ENCODE measurements at places on chromosomes 11 and 22.

DNA sequence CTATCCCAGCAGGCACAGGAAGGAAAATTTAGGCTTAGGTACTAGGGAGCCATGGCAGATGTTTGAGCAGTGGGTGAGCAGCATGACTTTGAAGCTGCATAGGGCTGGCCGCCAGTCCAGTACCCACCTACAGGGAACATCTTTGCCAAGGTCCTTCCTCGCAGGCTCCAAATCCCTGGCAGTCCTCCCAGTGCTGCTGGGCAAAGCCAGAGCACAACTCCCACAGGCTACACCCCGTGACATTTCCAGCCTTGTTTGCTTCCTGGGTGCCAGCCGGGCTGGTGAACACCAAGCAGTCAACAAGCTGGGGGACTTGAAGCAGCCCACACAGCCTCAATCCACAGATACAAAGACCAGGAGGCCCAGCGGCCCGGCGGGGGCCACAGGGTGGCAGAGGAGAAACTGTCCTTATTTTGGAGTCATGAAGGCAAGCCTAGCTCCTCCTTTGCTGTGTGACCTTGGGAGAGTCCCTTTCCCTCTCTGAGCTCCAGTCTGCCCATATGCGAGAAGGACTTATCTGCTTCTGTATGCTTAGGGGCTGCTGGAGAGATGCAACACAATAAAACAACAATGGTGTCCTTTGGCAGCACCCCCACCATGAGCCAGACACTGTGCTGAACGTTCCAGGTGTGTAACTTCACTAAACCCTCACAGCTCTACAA, 28.0 kb downstream of the TPST2 start:
- no peak for DNase-seq
- peaks cover 23% of the 10 kb centered on the region for H3K4me1 ChIP-seq
- no peaks in the 10 kb centered on the region for H3K36me3 ChIP-seq
- H3K27me3 ChIP-seq = no peaks in the 10 kb centered on the region

- H3K27me3 ChIP-seq = no peaks in the 10 kb centered on the region
- no peaks in the 10 kb centered on the region for H3K36me3 ChIP-seq
- no peak for DNase-seq
- H3K4me1 ChIP-seq = peaks cover 61% of the 10 kb centered on the region
These were observed 429 bp downstream of the VEGFB start for GRCh38 chr11:64234647-64235379.

DNA sequence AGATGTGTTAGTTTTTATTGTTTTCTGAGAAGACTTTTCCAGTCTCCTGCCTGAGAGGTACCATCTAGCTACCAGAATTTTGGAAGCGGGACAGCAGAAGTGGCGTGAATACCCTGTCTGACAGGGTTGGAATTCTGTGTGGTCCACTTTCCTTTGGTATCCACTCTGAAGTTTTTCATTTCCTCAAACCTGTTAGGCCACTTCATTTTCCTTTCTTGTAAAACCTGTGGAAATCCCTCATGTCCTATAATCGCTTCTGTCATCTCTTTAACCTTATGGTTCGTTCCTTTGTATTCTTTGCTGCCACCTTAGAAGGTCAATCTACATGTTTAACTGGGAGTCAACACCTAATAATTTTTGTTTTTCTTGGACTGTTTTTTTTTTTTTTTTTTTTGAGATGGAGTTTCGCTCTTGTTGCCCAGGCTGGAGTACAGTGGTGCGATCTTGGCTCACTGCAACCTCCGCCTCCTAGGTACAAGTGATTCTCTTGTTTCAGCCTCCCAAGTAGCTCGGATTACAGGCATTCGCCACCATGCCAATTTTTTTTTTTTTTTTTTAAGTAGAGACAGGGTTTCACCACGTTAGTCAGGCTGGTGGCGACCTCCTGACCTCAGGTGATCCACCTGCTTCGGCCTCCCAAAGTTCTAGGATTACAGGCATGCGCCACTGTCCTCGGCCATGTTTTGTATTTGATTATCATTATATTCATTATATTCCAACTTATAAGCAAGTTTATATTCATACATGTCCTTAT, 7.1 kb downstream of the SFI1 start:
- H3K4me1 ChIP-seq = no peaks in the 10 kb centered on the region
- no peak overlapping the region for H3K4me3 ChIP-seq
- H3K36me3 ChIP-seq = no peaks in the 10 kb centered on the region
- H3K27ac ChIP-seq = no peak overlapping the region
- DNase-seq = no peak

DNA sequence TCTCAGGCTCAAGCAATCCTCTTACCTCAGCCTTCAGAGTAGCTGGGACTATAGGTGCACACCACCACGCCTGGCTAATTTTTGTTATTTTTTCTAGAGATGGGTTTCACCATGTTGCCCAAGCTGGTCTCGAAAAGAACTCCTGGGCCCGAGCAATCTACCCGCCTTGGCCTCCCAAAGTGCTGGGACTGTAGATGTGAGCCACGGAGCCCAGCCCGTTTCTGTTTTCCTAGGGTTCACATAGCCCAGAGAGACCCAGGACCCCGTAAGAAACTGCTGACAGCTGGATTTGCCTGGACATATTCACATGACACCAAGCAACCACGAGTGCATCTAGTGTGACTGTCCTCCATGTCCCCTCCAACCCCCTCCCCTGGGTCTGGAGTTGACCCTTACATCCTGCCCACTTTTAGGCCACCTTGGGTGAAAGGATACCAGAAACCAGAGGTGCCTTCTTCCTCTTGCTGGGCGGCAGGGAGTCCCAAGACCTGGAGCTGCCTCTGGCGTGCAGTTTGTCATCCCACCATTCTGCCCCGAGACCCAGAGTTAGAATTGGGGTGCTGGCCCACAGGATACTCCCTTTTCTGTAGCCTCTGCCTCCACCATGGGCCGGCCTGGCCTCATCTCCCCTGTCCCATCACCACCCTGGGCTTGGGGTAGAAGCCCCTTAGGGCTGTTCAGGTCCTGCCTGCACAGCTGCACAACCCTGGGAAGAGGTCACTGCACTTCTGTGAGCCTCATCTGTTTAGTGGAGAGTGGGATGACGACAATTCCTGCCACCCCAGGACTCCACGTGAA, 3.7 kb upstream of the RIN1 start:
- H3K27ac ChIP-seq = no peak overlapping the region
- no peak for DNase-seq
- no peaks in the 10 kb centered on the region for H3K27me3 ChIP-seq
- H3K4me3 ChIP-seq = no peak overlapping the region
- H3K36me3 ChIP-seq = no peaks in the 10 kb centered on the region

DNA sequence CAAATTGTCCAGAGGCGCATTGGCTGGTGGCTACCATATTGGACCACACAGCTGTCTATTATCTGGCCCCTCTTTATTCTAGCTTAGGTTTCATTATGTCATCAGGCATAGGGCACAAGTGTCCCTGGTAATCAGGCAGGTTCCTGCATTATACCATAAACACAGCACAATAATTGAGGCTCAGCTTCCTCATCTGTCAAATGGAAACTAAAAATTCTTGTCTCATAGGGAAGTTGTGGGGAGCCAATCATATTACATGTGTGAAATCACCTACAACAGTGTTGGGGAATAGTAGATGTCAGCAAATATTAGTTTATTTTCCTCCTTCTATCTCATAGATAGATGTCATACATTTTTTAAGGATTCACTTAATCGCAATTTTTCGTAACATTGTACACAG, 231.0 kb upstream of the SORL1-AS1 start:
- H3K27me3 ChIP-seq = no peaks in the 10 kb centered on the region
- H3K4me3 ChIP-seq = no peak overlapping the region
- peaks cover 5% of the 10 kb centered on the region for H3K4me1 ChIP-seq
- no peaks in the 10 kb centered on the region for H3K36me3 ChIP-seq

DNA sequence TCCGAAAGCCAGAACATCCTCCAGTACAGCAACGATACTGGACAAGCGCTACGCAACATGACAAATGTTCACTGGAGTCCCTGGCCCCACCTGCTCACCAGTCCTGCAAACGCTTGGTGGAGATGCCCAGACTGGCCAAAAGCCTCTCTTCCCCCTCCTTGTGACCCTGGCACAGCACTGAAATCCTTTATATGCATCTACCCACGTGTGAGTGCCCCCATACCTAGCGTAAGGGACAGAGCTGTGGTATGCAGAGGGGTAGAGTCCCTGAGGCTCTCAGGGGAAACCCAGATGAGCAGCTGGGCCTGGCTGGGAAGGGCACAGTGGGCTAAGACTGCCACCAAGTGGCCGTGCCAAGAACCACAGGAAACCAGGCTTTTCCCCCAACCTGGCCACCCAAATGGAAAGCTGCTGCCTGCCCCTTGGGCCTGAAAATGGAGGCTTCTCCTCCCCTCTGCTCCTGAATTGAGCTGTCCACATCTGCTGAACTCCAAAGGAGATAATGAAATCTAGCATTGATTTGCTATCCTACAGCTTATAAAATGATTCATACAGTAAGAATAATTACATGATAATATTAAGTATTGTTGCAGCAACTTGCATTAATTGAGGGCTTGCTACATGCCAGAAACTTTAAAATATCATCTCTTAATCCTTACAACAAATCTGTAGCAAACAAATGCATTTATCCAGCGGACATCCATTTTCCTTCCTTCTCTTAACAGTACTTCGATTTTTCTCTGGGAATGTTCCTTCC, 24.8 kb upstream of the TTC12 start:
- no peak overlapping the region for H3K4me3 ChIP-seq
- peak; percentile 87 for DNase-seq
- H3K36me3 ChIP-seq = no peaks in the 10 kb centered on the region

DNA sequence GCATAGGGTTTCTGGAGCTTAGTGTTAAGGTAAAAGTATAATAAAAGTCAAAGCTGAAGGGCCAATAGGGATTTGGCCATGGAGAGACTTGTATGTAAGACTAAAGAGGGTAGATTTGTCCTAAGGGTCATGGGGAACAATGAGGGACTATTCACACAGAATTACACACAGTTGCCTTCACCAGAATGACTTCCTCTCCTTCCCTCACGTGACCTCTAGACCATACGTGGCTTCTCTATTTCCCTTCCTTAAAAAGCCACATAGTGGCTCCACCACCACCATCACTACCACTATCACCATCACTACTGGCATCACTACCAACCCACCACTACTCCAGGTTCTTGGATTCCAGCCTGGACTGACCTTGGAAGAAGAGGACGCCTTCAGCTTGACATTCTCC, 2.8 kb downstream of the HPX start:
- no peaks in the 10 kb centered on the region for H3K36me3 ChIP-seq
- no peak overlapping the region for H3K27ac ChIP-seq
- DNase-seq = no peak
- H3K27me3 ChIP-seq = no peaks in the 10 kb centered on the region

- H3K27ac ChIP-seq = no peak overlapping the region
- H3K27me3 ChIP-seq = no peaks in the 10 kb centered on the region
- DNase-seq = no peak
- no peaks in the 10 kb centered on the region for H3K36me3 ChIP-seq
These were observed 34.7 kb downstream of the RNF169 start for GRCh38 chr11:74783241-74783871.

DNA sequence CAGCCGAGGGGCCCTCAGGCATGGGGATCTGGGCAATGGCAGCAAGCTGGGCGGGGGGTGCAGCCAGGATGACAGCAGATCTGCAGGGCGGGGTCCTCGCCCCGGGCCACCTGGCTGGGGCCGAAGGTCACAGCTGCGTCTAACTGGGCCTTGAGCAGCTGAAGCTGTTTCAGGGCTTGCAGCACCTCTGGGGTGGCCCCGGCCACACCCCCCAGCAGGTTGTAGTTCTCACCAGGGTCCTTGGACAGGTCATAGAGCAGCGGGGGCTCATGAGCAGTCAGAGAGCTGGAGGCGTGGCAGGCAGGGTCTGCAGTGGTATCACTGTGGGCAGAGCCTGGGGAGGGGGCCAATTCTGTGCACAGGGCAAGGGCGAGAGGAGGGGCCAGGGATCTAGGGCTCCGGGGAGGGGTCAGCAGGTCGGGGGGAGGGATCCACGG, 2.8 kb downstream of the ARSA start:
- peaks cover 44% of the 10 kb centered on the region for H3K4me1 ChIP-seq
- no peak overlapping the region for H3K27ac ChIP-seq
- DNase-seq = peak; percentile 84

DNA sequence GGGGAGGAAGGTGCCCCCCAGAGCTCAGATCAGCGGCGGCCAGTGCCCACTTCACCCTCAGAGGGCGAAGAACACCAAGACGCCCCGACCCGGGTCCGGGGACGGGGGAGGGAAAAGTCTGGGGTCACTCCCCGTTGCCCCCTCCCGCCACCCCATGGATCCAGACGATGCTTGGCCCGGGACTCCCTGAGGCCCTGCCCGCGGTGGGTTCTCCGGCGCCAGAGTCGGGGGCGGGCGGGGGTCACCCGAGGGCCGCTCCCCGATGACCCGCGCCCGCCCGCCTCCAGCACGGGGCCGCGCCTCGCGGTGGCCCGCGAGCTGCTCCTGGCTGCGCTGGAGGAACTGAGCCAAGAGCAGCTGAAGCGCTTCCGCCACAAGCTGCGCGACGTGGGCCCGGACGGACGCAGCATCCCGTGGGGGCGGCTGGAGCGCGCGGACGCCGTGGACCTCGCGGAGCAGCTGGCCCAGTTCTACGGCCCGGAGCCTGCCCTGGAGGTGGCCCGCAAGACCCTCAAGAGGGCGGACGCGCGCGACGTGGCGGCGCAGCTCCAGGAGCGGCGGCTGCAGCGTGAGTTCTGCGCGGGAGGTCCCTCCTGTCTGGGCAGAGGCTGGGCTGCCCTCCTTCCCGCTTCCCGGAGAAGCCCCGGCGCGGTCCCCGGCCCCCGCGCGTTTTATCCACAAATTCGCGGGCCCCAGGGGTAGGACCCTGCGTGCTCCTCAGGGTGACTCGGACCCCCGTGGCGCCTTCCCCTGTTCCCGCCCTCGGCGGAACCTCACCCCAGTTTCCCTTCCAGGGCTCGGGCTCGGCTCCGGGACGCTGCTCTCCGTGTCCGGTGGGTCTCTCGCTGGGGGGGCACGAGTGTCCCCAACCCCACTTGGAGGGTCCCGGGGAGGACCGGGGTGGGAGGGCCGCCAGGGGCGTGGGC, 1.1 kb downstream of the NLRP6 start:
- no peak for DNase-seq
- peak overlapping the region; percentile 6 for H3K4me3 ChIP-seq
- peaks cover 21% of the 10 kb centered on the region for H3K4me1 ChIP-seq
- H3K36me3 ChIP-seq = no peaks in the 10 kb centered on the region
- H3K27ac ChIP-seq = no peak overlapping the region

GRCh38 chr11:105164208-105164607, 24.6 kb upstream of the CARD18 start:
- DNase-seq = no peak
- H3K27ac ChIP-seq = no peak overlapping the region
- no peak overlapping the region for H3K4me3 ChIP-seq
- H3K4me1 ChIP-seq = no peaks in the 10 kb centered on the region
- H3K36me3 ChIP-seq = no peaks in the 10 kb centered on the region

- H3K4me3 ChIP-seq = no peak overlapping the region
- H3K4me1 ChIP-seq = no peaks in the 10 kb centered on the region
- DNase-seq = no peak
- no peak overlapping the region for H3K27ac ChIP-seq
- H3K27me3 ChIP-seq = no peaks in the 10 kb centered on the region
- peaks cover 34% of the 10 kb centered on the region for H3K36me3 ChIP-seq
These were observed 18.1 kb downstream of the POLA2 start for GRCh38 chr11:65279741-65280440.

DNA sequence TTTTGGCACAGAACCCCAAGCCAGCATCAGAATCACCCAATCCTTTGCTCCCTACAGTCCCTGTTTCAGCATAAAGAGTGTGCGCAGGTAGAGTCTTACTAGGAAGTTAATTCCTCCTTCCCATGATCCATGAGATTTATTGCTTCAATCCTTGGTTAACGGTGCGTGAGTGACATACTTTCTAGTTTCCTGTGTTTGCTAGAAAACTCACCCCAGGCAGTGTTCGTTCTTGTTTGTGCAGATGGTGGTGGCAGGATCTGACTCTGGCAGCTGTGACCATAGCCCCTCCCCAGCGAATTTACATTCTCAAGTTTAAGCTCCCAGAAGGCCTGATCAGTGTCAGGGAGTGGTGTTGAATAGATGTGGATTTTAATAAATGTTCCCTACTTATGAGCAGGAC, 106.7 kb upstream of the CCT8L2 start:
- DNase-seq = no peak
- H3K27ac ChIP-seq = no peak overlapping the region
- no peak overlapping the region for H3K4me3 ChIP-seq
- no peaks in the 10 kb centered on the region for H3K36me3 ChIP-seq

All from vagina (tissue), 2 donors.